ENCODE measurements at places on chromosomes 4 and X. TPM values are rescaled to one million over a fixed set of nuclear protein-coding genes. Genes with fewer than 3 reads are reported as not detected.

- DNase-seq, result no peak
Measured at GRCh38 chrX:54029529-54030143, 14.6 kb downstream of the PHF8 start.

DNA sequence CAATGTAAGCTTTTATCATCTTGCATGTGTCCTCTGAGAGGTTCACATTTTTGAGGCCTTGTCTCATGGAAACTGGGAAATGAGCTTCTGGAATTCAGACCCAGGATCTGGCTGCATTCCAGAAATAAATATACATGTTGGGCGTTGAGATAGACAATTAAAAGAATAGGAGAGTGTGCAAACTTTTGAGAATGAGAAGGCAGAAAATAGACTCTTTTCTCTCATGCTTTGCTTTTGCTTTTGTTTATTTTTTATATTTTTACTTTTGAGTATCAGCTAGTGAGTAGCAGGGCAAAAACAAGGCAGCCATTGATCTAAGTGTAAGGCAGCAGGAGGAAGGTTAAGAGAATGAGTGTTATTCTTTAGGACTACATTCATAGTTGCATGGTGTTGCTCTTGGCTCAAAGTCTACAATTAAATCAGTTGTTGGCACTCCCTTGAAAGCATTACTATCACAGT is 12.4 kb downstream of the SHROOM3 start:
- DNase-seq, result no peak

Gene P2RY8
- not detected for total RNA-seq

DNA sequence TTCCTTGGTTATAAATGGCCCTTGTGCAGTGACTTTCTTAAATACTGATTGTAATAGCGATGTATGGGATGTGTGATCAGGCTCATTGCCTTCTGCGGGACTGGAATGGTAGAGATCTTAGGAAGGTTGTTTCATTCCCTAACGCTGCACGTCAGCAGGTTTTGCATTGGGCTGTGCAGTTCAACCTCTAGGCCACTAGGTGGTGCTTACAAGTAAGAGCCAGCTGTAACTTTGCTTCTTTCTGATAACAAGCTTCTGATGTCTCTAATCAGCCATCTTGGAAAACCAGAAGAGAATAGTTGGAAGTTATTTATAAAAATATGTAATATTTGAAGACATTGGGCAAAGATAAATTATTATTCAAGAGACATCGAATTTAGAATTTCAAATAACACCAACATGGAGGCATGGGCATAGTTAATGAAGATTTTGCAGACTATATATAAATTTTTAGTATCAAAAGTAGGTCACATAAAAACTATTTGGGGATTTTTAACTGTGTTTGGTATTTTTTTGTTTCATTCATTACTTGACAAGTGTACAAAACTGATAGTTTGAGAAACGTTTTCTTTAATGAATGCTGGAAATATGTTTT is 339.7 kb upstream of the PCDH7 start:
- DNase-seq, result no peak

Gene PAGE1
- total RNA-seq, result not detected

DNA sequence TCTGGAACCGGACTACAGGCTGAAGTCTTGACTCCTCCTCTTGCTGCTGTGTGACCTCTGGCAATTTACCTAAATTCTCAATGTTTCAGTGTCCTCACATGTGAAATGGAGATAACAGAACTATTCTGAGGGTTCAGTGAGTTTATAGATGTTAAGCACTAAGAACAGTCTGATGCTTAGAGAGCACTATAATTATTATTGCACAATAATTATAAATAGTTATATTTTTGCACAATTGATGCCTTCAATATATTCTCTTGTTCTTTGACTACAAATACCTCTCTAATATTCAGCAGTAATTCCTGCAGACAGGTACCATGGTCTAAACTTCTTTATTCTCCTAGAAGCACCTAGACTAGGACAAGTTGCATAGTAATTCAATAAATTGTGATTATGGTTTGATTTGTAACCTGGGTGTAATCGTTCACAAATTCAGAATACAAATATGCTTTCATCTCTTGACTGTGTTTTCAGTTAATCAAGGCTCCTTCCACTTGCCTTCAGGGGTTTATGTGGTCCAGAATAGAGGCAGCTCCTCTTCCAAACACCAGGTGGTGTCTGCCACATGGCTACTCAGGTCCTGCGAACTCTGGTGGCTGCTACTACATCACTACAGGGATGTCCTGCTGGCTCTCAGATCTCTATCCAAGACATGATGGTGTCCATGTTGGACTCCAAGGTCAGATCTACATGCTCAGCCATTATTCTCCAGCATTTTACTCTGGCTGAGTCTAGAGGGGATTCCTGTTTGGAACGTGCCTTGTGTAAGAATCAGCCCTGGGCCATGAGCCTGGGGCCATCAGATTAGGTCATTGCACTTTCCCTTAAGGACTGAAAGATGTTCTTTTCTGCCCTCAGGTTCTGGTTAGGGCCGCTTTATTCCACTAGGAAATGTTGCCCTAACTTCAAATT is 103.4 kb downstream of the QRFPR start:
- DNase-seq, result no peak

Gene CT45A3
- not detected for total RNA-seq

DNA sequence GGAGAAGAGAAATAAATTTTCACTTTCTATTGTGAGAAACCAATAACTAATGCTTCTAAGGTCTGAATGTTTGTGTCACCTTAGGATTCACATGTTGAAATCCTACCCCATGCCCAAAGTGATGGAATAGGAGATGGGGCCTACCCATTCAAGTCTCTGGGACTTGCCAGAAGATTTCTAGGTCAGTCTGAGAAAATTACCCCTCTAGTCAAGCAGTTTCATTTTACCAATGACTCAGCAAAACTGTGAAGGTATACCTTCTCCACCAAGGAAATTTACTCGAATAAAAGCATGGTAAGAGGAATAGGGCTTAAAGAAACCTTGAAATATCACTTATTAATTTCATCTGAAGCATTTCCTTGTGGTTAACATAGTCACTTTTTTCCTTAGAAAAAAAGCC is 23.5 kb upstream of the PAPSS1 start:
- no peak for DNase-seq

DNA sequence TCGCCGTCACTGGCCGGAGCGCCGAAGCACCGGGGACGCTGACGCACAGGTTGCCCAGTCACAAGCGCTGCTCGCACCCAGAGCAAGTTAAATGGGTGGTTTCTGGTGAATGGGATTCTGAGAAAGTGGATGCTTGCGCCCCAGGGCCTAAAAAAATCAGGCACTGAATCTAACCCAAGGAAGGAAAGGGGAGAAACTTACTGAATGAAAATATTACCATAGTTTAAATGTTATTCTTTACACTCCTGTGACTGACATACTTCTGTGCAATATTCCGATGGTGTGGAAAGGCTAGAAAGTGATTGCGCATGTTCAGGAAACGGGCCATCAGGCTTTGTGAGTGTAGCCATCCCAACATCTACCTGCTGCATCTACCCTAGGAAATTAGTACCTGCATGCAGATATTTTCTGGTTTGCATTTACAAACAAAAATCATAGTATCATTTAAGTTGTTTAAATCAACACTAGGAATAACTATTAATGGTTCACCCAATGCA is 838 bp upstream of the ABCG2 start:
- DNase-seq, result no peak

DNA sequence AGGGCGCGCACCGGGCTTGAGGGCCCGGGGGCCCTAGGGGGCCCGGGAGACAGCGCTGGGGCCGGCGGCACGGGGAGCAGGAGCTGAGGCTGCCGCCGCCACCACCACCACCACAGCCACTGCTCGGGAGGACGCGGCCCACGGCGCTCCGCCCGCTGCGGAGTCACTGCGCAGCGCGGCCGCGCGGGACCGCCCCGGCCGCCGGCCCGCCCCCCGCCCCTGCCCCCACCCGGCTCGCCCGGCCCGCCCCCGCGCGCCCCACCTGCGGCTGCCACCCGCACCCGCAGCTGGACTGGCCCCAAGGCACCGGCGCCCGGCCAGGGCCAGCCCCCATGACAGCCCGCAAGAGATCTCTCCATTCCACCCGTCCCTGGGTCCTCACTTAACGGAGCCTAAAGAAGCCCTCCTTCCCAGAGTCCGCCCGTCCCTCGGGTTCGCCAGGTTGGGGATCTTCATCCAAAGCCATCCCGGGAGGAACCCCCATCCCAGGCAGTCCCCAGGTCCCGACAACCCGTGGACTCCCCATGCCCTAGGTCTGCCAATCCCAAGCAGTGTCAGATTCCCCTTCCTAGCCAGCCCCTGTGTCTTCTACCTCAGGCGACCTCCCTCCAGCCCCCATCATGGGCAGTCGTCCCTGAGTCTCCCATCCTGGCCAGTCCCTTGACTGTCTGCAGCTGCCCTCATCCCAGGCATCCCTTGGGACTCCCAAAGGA is 40.0 kb upstream of the IQSEC2 start:
- no peak for DNase-seq

GRCh38 chr4:169015186-169015623 is 5.2 kb upstream of the CBR4 start:
- no peak for DNase-seq

GRCh38 chr4:189377569-189377968 is 563.1 kb upstream of the FRG1 start:
- DNase-seq, result no peak

Gene GRIA3
- not detected for total RNA-seq

- DNase-seq, result no peak
Measured at GRCh38 chr4:101418055-101418454, 70.7 kb upstream of the PPP3CA start.

Gene ITIH6
- total RNA-seq, result 0.08 TPM

- DNase-seq, result no peak
Measured at GRCh38 chr4:185998791-185999190, 70.2 kb upstream of the TLR3 start.

DNA sequence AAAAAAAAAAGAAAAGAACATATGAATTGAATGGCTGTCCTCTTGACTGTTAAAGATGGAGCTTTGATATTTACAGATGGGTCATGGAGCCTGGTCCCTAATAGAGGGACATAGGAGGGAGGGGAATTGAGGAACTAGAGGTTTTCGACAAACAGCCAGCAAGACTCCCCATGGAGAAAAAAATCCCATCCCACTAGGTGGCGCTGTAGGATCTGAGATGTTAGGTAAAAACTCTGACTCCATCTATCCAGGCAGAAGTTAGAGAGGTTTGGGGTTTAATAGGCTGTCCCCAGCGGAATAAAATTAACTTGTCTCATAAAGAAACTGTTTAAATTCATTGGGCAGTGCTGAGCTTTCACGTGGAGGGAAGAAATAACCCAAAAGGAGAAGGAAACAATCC is 45.9 kb downstream of the HMGB2 start:
- DNase-seq, result no peak

GRCh38 chrX:93420525-93421082 is 252.8 kb downstream of the NAP1L3 start:
- no peak for DNase-seq

DNA sequence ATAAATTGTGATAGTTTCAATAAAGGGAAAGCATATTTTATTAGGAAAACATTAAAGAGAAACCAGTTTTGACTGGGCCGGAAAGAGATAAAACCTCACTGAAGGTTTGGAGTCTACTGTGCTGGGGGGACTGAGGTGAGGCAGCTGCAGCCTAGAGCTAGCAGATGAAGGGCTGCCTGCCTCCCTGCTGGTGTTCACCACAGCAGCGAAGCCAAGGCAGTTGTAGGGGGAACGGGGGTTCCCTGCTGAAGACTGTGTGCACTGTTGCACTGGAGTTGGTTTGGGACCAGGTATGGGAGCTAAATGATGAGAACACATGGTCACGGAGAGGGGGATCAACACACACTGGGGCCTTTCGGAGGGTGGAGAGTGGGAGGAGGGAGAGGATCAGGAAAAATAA is 546.5 kb upstream of the SMIM31 start:
- DNase-seq, result no peak

- no peak for DNase-seq
Measured at GRCh38 chr4:168550064-168550766, 53.4 kb downstream of the PALLD start.

DNA sequence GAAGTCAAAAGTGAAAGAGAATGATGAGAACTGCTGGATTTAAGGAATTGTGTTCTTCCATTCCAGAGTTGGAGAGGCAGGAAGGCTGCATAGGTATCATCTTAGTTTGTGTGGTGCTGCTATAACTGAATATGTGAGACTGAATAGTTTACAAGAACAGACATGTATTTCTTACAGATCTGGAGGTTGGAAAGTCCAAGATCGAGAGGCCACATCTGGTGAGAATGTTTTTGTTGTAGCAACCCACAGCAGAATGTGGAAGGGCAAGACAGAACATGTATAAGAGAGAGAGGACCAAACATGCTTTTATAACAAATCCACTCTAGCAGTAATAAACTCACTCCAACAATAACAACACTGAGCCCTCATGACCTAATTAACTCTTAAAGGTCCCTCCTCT is 408.6 kb downstream of the FAM47B start:
- DNase-seq, result no peak

DNA sequence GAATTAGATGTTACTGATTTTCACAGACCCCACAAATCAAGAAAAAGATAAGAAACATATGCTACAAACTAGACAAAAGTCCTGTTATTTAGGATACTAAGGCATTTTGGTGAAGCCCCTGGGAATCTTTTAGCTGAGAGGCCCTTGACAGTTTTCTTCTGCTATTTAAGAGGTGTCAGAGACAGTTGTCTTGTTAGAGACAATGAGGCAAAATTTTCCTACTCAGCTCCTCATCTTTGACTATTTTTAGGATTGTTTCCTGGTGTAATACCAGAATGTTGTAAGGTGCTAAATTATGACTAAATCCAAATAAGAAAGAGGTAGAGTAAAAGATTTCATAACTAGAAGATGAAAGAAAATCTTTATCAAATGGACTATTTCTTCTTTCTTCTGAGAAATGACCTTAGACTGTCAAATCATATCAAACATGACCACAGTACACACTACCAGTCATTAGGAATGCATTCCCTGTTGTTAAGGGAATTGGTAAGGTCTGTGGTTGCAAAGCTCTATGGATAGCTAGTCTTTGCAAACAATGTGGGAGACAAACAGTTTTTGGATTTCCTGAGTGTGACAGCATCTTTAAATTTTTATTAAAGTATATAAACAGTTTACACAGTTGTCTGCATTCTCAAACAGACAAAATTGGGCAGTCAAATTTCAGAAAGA is 926.1 kb downstream of the ADGRL3 start:
- DNase-seq, result no peak

- no peak for DNase-seq
Measured at GRCh38 chr4:133464311-133464710, 315.2 kb downstream of the PCDH10 start.

DNA sequence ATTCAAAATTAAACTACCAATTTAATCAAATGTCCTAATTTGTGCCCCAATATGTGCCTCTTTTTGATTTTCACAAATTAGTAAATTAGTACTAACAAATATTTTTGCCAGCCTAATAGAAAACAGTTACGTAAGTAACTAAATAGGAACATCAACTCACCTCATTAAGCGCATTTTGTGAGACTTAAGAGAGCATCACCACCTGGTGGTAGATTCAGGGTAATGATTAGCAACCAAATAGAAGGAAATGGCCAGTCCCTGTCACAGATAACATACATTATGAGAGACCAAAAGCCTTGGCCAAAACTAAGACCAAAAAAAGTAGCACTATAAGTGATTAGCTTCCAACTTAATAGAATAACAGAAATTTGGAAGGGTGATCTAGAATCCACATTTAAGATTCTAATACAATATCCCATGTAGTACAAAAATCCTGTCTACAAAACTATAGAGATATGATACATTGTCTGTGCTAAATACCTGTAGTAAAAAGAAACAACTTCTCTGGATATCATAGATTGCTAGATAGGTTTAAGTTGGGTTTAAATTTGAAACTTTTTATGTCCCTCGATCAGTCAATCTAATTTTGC is 46.7 kb downstream of the C4orf46 start:
- DNase-seq, result no peak

Data from chondrocyte (in vitro differentiated cells).